ENCODE measurements at places on chromosomes 7 and 10.

GRCh38 chr7:6589829-6590644 lies at the start of gene INTS15:
INTS15 (plus strand) TSS chr7:6590021; CDS start chr7:6590284, 263 bp downstream.
- peak; percentile 61 for DNase-seq

DNA sequence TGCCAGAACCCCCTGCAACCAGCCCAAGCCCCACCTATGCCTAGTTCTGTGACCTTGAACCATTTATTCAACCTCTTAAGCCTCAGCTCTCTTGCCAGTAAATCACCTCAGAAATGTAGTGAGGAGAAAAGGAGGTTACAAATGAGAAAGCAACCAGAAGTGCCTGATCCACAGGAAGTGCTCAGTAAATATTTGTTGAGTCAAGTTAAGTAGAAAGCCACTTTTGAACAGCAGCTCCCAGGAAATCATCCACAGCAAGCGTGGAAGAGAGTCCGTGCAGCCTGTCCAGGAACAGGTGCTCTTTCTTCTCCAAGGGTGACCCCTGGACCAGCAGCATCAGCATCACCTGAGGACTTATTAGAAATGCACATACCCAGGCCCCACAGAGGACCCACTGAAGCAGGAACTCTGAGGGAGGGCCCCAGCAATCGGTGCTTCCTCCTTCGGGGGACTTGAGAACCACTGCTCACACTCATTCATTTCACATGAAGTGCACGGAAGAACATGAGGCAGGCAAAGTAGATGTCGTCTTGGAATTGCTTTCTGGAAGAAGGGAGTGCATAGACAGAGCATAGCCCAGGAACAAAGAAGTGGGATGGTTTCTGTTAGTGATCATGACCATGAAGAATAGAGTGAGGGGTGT lies 6.3 kb upstream of the C10orf71 start:
- no peak for DNase-seq

DNA sequence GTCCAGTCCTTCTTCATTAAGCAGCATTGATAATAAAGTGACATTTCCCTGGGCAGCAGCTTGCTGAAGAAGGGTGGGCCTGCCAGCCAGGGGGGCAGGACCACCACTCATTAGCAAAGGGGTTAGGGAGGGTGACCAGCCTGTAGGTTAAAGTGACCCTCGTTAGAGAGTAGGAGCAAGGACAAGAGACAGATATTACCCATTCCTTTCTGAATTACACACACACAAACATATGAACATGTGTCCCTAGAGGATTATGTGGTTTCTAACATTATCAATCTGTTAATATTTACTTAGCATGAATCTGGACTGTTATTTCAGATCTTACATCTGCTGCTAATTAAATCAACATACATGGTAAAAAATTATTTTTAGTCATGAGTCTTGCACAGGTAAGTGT lies 88.9 kb downstream of the CTTNBP2 start:
- DNase-seq, result no peak

- no peak for DNase-seq
Measured at GRCh38 chr10:105855791-105856190, 1214.7 kb downstream of the SORCS3 start.

GRCh38 chr10:69789164-69789576 lies 12.5 kb upstream of the COL13A1 start:
- DNase-seq, result no peak

DNA sequence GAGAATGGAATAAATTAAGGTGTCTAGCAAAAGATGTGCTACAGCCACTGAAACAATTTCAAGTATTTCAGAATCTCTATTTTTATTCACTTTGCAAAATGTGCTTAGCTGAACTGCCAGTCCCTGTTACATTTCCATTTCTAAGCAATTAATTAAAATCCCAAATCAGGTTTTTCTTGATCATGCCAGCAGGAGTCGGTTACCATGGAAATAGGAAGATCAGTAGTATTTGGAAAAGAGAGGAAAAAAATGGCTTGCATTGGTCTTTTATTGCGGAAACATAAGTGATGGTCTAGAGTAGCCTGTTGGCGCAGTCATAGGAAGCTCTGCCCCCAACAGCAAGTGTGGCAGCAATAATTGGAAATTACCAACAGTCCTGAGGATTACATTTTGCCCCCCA lies 867.1 kb downstream of the GATA3 start:
- DNase-seq, result no peak

GRCh38 chr7:98641646-98642500 lies 24.8 kb downstream of the NPTX2 start:
- no peak for DNase-seq

- DNase-seq, result no peak
Measured at GRCh38 chr10:28366994-28367393, 64.1 kb upstream of the MPP7 start.

- no peak for DNase-seq
Measured at GRCh38 chr10:60615541-60615940, 162.7 kb upstream of the CDK1 start.

All from nucleus accumbens (tissue), 56 donors.